ENCODE measurements at places on chromosomes 16 and 17.

DNA sequence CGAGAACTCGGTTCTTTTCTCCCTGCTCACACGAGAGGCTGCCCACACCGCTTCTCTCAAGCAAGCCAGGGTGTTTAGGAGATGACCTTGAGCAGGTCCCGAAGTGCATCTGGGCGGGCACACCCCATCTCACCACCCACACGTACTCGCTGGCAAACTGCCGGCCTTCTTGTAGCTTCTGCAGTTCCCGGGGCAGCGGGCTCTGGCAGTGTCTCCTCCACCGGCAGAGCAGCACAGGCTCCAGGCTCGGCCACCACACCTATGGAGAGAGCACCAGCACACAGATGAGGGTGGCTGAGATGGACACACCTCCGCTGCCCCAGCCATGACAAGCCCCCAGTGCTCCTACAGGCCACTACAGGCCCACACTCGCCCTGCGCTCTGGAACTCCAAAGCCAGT lies 23.5 kb downstream of the ZNF276 start:
- DNase-seq = no peak

GRCh38 chr17:79088247-79088996 lies 13.8 kb downstream of the ENGASE start:
- DNase-seq = no peak

GRCh38 chr17:45291171-45291805 lies 25.5 kb downstream of the MAP3K14 start:
- no peak for DNase-seq

DNA sequence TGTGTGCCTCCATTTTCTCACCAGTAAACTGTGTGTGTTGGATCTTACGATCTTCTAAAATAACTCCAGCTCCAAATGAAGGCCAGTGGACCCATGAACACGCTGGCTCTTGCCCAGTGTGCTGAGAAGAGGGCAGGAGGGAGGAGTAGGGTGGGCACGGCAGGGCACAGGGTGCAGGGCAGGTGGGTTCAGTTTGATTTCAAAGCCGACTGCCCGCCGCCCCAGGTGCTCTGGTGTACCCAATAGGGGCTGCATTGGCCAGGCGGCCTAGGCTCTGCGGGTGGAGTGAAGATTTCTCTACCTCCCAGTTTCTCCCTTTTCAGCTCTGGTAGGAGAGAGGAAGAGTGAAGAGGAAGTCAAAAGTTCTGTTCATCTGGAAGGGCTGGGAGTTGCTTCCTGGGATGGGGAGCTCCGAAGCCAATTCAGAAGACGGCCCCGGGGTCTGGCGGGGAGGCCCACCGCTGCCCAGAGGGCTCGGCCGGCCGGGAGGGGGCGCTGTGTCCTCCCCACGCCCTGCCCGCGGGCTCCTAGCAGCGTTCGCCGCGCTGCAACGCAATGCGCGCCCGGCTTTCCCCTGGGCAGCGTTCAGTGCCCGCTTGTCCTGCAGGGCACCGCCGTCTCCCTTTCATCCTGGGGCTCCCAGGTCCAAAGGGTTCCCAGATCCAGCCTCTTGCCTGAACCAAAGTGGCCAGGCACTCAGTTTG lies 1.1 kb upstream of the CRHR1 start:
- no peak for DNase-seq

GRCh38 chr16:64253525-64253924 lies 868.3 kb downstream of the CDH11 start:
- DNase-seq = no peak

DNA sequence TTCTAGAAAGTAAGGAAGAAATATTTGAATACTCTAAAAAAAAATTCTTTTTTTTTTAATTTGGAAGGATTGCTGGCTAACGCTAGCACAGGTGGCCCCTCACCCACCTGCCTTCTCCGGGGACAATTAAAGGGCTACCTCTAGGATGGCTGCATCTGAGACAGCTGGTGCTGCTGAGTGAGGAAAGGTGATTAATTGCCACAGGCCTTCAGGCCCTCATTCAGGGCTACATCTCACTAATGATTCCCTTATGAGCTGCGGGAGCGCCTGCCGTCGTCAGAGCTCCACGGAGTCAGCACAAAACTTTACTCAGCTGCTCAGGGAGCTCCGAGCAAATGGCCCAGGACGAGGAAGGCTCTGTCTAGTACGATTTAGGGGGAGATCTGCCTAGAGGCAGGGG lies 27.0 kb upstream of the AKTIP start:
- DNase-seq = no peak

- DNase-seq = no peak
These were observed 541 bp downstream of the ACACA start for GRCh38 chr17:37405955-37406634.

GRCh38 chr16:85698935-85699558 lies 10.3 kb upstream of the GINS2 start:
- DNase-seq = no peak

GRCh38 chr16:330741-331140 lies 21.8 kb downstream of the AXIN1 start:
- DNase-seq = no peak

- no peak for DNase-seq
These were observed 11.4 kb downstream of the CTNS start for GRCh38 chr17:3647769-3648555.

GRCh38 chr16:78877114-78877655 lies 723.4 kb downstream of the MAF start:
- no peak for DNase-seq

- DNase-seq = no peak
These were observed 138.2 kb upstream of the ERCC4 start for GRCh38 chr16:13781575-13782338.

DNA sequence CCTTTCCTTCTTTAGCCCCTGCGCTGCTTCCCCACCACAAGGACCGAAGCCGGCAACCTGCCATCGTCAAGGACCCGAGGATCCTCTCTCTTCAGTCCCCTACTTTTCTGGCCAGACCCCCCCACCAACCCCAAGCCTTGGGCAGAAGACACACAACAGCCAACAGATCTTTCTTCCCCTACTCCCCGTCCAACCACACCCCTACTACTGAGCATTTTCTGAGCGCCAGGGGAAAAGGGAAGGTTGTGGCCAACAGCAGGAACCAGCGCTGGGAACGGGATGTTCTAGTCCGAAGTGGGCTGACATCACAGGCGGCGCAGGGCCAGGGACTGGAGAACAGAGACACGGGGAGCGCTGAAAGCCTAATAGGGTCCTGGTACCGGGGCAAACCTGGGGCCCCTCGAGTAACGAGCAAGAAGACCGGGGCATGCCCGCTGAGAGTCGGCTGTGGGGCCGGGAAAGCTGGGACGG lies 528 bp downstream of the PER1 start:
- no peak for DNase-seq

- no peak for DNase-seq
These were observed 17.9 kb downstream of the BFAR start for GRCh38 chr16:14650629-14651028.

DNA sequence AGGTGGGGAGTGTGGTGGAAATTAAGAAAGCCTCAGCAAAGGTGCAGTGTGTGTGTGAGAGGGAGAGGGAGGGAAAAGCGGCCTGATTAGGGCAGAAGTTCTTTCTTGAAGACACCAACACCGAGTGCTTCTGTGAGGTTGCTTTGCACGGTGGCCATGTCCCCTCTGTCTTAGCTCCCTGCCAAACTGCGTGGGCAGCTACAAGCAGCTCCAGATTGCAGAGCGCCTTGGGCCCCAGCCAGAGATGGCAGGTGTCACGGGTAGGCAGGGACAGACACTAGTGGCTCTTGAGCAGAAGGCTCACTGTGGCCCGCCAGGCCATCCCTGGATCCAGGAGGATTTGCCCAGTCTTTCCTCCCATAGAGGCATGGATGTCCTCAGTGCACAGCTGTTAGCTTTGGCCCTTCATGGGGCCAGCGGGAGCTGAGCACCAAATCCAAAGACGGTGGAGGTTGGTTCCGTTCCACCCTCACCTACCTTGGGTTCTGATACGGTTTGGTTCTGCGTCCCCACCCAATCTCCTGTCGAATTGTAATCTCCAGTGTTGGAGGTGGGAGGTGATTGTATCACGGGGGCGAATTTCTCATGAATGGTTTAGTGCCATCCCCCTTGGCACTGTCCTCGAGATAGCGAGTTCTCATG lies 21.4 kb downstream of the KIAA0513 start:
- no peak for DNase-seq

- no peak for DNase-seq
These were observed 5.8 kb downstream of the ITPRIPL2 start for GRCh38 chr16:19119564-19119963.

DNA sequence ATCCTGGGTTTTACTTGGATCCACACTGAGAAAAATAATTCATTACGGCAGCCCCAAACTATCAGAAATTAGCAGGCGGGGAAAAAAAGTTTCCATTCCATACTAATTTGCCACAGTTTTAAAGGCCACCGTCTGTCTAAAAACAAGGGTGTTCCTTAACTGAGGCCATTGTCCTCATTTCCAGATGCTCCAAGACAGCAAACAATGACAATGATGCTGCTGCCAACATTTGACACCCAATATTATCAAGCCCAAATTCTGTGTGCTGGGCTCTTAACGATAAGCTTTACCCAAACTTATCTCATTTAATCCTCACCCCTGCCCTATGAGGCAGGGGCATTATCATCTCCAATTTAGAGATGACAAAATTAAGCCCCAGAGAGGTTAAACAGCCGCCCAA lies 26.3 kb downstream of the CUEDC1 start:
- DNase-seq = no peak

GRCh38 chr16:9107025-9107970 lies 15.9 kb downstream of the HAPSTR1 start:
- no peak for DNase-seq

DNA sequence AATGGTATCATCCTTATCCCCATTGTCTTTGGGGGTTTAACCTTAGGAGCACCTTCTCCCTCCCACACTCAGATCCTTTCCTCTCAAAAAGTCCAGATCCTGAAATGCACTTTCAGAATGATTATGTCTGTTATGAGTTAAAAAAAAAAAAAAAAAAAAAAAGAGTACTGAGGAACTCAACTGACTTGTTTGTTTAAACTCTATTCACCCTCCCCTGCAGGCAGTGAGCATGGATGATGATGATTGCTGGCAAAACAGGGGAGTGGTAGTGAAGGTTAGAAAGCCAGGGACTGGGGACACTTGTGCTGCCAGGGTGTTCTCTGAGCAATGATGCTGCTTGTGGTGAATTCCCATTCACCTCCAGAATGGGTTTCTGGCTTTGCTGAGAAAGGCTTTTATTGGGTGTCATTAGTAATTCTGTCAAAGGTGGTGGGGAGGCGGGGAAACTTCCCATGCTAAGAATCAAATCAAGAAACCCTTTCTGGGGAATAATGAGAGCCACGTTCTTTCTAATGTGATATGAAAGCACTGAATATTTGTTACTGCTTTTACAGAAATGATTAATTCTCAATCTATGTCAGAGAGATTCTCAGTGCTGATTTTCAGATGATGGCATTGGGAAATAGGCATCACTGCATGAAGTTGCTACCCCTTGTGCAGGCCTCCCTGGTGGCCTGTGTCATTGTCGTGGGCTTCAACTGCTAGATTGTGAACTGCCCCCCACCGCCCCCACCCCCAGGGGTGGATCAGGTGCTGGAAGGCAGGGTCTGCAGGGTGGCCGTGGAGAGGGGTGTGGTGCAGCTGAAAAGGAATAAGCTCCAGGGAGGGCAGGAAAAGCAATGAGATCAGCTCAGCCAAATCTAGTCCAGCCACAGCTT lies 14.1 kb downstream of the CCL4 start:
- DNase-seq = no peak

DNA sequence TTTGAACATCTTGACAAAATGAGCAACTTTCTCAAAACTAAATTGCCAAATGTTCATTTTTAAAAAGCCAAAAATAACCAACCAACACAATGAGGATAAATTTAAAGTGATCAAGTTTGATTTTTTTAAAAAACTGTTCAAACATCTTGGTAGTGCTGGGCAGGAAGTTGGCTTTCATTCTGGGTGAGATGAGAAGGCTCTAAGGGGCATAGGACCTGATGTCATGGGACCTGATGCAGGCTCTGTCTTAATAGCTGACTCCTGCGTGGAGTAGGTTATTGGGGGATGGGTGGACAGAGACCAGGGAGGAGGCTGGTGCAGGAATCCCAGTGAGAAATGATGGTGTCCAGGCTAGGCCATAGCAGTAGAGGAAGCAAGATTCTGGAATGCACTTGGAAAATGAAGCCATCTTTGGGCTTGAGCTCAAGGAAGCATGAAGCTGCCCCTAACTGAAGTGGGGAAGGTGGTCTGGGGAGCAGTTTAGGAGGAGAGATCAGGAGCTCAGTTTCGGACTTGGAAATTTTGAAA lies 20.4 kb downstream of the NLRC5 start:
- DNase-seq = no peak

- DNase-seq = no peak
These were observed 2.4 kb downstream of the AOC2 start for GRCh38 chr17:42846594-42847280.

GRCh38 chr17:10683853-10684252 lies 13.5 kb downstream of the SCO1 start:
- DNase-seq = no peak

DNA sequence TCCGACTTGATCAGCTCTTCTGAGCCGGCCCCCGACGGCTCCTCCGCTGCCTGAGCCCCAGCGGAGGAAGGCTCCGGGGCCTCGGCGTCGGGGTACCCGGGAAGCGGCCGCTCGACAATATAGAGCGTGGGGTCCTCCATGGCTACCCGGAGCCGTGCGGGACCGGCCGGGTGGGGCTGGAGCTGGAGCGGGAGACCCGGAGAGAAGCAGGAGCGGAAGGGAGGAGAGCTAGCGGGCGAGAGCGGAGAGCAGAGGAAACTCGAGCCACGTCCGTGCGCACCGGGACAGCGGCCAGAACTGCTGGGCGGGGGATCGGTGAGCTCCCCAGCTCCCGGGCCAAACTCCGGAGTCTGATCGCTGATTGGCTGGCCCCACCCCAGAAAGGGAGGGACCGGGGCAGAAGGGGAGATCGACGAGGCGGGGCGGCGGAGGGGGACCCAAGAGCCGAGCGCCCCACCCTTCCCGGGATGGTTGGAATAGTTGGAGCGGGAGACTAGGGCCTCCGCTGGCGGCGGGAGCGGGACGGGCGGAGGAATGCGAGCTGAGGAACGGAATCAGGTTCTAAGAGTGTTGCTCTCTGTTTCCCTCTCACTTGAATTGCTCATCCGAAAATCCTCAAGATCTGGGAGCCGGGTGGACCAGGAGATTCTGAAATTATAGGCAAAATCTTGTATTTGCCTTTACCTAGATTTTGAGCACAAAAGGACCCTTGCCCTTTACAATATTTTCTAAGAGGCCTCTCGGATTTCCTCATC lies at the start of gene CAVIN1:
Gene CAVIN1 (minus strand): TSS at position 299 of the 755 bp plus-strand sequence. CDS start 159 bp downstream, at position 140.
- DNase-seq = peak; percentile 67

- DNase-seq = no peak
These were observed 10.9 kb upstream of the MMD start for GRCh38 chr17:55432358-55433028.
